ENCODE measurements at places on chromosomes 6 and 20. TPM values are rescaled to one million over a fixed set of nuclear protein-coding genes. Genes with fewer than 3 reads are reported as not detected.

GRCh38 chr6:7991536-7991935, 72.7 kb downstream of the BLOC1S5 start:
- DNase-seq, result no peak

DNA sequence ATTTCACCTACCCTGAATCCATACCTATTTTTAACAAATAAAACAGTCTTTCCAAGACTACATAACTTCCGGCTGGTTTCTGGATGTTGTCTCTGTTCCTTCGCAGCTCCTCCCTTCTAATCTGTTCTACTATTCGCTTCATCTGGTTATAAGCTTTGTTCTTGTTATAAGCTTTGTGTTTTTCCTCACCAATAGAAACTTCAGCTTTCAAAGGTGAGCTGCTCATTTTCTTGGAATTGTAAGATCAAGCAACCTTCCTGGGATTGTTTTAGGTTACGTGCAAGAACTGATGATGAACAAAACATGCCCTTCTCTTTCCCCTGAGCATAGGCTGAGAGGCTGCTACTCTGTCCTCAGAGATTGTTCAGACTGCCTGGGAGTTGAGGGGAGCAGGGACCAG, 2.1 kb downstream of the GFOD1 start:
- no peak for DNase-seq

The CGA gene
- total RNA-seq, result not detected

DNA sequence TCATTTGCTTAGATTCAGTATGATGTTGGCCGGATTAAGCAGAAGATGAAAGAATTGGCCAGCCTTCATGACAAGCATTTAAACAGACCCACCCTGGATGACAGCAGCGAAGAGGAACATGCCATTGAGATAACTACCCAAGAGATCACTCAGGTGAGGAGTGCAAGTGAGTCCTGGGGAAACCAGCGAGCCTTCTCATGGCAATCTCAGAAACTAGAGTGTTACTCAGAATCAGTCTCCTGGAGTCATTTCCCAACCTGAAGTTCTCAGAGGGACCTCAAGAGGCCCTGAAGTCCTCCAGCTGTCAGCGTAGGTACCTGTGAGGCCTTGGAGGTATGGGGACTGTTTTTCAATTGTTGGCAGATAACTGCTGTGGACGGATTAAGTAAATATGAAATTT, 16.9 kb downstream of the STX16 start:
- no peak for DNase-seq

The OOEP gene
- not detected for total RNA-seq

The ANKEF1 gene
- 1.4 TPM for total RNA-seq
